Neural crest cell (in vitro differentiated cells): ENCODE measurements at places on chromosomes 11 and 22. TPM values are rescaled to one million over a fixed set of nuclear protein-coding genes. Genes with fewer than 3 reads are reported as not detected.
A peak's percentile ranks its signal among the peaks of the same experiment; 100 is the strongest.

- no peak overlapping the region for H3K4me3 ChIP-seq
- DNase-seq = no peak
- peak overlapping the region; percentile 13 for H3K27ac ChIP-seq
- H3K27me3 ChIP-seq = peaks cover 51% of the 10 kb centered on the region
- peaks cover 6% of the 10 kb centered on the region for H3K36me3 ChIP-seq
- H3K4me1 ChIP-seq = peaks cover 24% of the 10 kb centered on the region
These were observed 9.3 kb downstream of the CELSR1 start for GRCh38 chr22:46528121-46528610.

DNA sequence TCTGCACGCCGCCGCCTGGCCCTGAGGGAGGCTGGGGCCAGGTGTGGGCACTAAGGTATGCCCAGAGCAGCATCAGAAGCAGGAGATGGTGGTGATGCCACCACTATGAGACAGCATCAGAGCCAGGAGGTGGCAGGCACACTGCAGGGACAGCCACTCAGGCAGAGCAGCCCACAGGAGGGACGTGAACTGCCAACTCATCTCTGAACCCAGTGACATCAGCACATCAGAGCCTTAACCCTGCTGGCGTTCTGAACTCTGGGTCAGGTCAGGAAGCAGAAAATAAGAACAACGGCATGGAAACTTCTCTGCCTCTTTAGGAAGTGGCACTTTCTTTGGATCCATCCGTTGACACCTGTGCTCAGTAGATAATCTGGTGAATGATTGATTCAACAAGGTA lies 14.7 kb upstream of the IFT27 start:
- H3K4me3 ChIP-seq = no peak overlapping the region
- H3K36me3 ChIP-seq = no peaks in the 10 kb centered on the region
- DNase-seq = no peak
- peaks cover 19% of the 10 kb centered on the region for H3K4me1 ChIP-seq
- H3K27ac ChIP-seq = no peak overlapping the region

DNA sequence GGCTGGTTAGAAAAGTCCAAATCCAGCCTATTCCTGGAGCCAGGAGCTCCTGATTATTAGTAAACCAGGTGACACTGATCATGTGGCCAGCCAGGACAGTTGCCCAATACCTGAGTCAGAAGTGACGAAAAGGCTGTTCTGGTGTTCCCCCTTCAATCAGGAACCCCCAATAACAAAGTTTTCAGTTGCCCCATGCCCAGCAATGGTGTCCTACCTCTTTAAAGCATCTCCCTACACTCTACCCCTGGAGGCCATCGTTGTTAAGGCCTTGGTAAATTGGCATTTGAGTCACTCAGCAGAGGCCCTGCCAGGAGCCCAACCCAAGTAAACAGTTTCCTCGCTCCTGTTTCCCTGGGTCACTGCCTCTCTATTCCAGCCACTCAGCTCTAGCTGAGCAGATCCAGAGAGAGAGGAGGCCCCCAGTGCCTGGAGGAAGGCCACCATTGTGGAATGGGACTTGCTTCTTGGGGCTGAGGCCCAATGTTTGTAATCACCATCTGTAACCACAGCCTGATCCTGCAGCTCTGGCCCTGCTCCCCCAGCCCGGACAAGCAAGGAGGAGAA lies 25.0 kb downstream of the ARHGAP1 start:
- DNase-seq = no peak
- H3K4me3 ChIP-seq = no peak overlapping the region
- H3K27me3 ChIP-seq = no peaks in the 10 kb centered on the region
- H3K4me1 ChIP-seq = peaks cover 4% of the 10 kb centered on the region
- peaks cover 4% of the 10 kb centered on the region for H3K36me3 ChIP-seq

GRCh38 chr11:34468209-34468841 lies 29.6 kb downstream of the CAT start:
- H3K27ac ChIP-seq = no peak overlapping the region
- H3K4me1 ChIP-seq = no peaks in the 10 kb centered on the region
- H3K36me3 ChIP-seq = peaks cover 55% of the 10 kb centered on the region
- no peak for DNase-seq
- H3K4me3 ChIP-seq = no peak overlapping the region

DNA sequence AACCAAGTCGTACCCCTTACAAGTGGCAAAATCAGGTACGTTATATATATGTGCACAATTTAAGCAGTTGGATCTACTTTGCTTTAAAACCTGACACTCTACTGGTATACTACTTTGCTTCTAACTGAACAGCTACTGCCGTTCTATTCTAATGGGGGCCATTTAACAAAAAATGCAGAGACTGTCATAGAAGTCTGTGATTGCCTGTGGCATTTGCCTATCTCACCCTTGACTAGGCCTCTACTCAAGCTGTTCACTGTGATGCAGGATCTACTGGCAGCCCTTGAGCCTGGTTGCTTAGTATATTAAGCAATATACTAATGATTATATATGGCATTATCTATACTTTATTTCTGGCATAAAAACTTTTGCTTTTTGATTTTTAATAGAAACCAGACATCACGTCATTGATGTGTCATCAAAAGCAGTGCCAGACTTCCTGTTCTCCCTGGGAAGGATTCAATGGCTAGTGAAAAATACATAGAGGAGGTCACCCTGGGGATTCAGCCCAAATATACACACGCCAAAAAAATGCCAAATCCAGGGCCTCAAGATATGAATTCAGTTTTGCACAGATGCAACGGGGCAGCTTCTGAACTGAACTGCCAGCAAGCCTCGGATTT lies 40.0 kb upstream of the FIBIN start:
- peaks cover 11% of the 10 kb centered on the region for H3K4me1 ChIP-seq
- no peak overlapping the region for H3K27ac ChIP-seq
- H3K27me3 ChIP-seq = no peaks in the 10 kb centered on the region
- no peak for DNase-seq

DNA sequence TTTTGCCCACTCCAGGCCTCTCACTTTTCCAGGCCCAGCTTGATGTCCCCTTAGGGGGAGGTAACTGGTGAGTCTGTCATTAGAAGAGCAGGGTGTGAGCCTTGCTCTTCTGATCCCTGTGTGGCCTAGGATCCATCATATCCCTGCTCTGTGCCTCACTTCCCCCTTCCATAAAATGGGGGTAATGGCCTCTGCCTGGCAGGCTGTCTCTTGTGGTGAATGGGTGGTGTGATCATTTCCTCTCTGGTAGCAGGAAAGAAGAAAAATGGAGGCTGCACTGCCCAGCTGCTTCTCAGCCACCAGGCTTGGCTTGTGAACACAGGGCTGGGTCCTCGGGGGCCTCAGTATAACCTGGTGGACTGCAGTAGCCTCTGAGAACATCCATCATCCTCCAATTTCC lies 5.6 kb downstream of the ARHGEF17 start:
- H3K4me1 ChIP-seq = peaks cover 60% of the 10 kb centered on the region
- H3K4me3 ChIP-seq = peak overlapping the region; percentile 78
- no peak for DNase-seq
- H3K27me3 ChIP-seq = no peaks in the 10 kb centered on the region
- peaks cover 3% of the 10 kb centered on the region for H3K36me3 ChIP-seq
- no peak overlapping the region for H3K27ac ChIP-seq

GRCh38 chr22:40939202-40939601 lies 12.0 kb upstream of the RBX1 start:
- no peak overlapping the region for H3K4me3 ChIP-seq
- H3K27ac ChIP-seq = no peak overlapping the region
- H3K27me3 ChIP-seq = no peaks in the 10 kb centered on the region
- H3K36me3 ChIP-seq = peaks cover 3% of the 10 kb centered on the region
- no peak for DNase-seq

DNA sequence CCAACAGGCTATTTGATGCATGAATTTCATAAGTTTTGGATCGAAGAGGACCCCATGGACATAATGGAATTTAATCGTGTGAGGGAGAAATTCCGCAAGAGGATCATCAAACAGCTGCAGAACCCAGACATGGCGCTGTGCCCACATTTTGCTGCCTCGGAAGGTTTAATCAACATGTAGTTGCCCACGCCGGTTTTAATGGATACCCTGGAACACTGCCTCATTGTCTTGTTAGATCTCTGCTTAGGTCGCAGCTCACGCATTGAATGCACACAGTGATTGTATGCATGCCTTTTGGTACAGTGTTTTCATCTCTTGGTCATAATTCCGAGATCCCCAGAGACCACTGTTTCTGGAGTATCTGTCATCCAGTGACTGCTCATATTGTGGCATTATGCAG lies 46.8 kb downstream of the SLN start:
- H3K27ac ChIP-seq = no peak overlapping the region
- no peak for DNase-seq
- H3K4me1 ChIP-seq = peaks cover 38% of the 10 kb centered on the region
- H3K4me3 ChIP-seq = no peak overlapping the region
- H3K36me3 ChIP-seq = no peaks in the 10 kb centered on the region
- H3K27me3 ChIP-seq = peaks cover 3% of the 10 kb centered on the region

DNA sequence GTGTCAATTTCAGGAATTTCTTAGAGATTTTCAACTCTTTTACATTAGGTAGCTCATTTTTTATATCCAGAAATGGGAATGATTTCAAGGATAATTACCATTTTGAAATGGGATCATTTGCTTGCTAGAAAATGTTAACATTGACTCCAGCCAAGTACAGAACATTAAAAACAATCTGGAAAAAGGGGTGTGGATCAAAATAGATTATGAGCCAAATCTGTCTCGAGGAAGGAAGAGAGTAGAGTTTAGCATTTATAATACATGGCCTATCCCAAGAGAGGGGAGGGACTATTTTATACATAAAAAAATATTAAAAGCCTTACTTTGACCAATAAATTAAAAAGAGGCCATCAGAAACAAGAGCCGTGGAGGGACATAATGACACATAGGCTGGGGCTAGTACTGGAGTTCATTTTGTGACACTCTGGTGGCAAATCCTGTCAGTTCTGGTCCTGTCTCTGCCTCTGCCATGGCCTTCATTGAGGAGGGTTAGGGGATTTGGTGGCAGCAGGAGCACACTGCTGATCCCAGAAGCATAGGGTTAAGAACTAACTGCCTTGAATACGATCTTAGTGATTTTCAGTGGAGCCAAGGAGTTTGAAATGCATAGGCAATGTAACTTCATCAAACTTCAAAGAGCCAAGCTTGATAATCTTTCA lies 20.4 kb downstream of the PPP6R3 start:
- H3K36me3 ChIP-seq = peaks cover 35% of the 10 kb centered on the region
- H3K27me3 ChIP-seq = no peaks in the 10 kb centered on the region
- no peak overlapping the region for H3K4me3 ChIP-seq
- no peak for DNase-seq
- H3K4me1 ChIP-seq = no peaks in the 10 kb centered on the region
- H3K27ac ChIP-seq = no peak overlapping the region

DNA sequence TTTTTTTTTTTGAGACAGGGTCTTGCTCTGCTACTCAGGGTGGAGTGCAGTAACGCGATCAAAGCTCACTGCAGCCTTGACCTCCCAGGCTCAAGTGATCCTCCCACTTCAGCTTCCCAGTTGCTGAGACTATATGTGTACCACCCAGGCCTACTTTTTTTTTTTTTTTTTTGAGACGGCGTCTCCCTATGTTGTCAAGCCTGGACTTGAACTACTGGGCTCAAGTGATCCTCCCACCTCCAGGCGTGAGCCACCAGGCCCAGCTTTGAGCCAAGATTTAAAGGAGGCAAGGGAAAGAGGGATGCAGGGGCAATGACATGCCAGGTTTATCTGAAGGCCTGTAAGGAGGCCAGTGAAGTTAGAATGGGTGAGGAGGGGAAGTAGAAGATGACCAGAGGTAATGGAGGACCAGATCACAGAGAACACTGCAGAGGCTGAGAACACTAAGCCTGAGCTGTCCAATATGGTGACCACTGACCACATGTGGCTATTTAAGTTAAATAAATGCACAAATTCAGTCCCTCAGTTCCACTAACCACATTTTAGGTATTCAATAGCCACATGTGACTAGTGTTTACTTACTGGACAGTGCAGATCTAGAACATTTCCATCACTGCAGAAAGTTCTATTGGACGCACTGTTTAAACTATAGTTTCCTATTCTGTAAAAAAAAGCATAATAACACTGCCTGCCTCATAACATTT lies 8.1 kb downstream of the DESI1 start:
- DNase-seq = no peak
- H3K27ac ChIP-seq = no peak overlapping the region
- H3K27me3 ChIP-seq = no peaks in the 10 kb centered on the region
- H3K4me1 ChIP-seq = no peaks in the 10 kb centered on the region
- H3K4me3 ChIP-seq = no peak overlapping the region

DNA sequence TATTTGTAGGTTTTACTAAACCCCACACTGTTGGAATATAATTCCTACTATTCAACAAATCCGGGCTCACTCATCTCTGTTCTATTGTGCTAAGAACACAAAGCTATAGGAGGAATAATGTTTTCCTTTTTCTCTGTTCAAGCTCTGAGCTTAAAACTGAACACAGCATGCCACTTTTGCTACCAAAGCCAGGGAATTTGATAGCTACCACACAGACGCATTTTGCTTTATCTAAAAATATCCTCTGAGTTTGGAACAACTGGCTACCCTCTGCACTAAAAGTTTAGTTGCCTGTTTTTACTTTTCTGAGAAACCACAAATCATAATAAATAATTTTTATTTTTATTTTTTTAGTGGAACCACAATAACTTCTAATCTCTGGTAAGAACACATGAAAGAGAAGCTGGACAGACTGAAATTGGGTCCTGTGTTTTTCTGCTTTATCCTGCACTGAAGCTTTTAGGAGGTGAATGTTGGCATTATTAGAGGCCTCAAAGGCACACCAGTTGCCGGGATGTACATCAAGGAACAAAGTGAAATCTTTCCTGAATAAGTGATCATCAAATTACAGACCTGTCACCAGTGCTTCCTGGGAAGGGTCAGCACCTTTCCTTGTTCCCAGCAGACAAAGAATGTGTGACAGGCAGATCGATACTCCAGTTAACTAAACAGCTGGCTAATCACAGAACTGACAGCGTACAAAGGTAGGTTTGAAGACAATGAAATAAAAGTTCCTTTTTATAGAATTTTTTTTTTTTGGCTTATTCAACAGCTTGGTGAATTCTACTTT lies 523.2 kb upstream of the TENM4 start:
- peaks cover 3% of the 10 kb centered on the region for H3K36me3 ChIP-seq
- H3K4me3 ChIP-seq = peak overlapping the region; percentile 31

- H3K4me1 ChIP-seq = no peaks in the 10 kb centered on the region
- DNase-seq = no peak
- no peaks in the 10 kb centered on the region for H3K36me3 ChIP-seq
- H3K4me3 ChIP-seq = no peak overlapping the region
- no peak overlapping the region for H3K27ac ChIP-seq
These were observed 121.6 kb downstream of the BUD13 start for GRCh38 chr11:116651098-116651736.

- H3K4me1 ChIP-seq = peaks cover 11% of the 10 kb centered on the region
- H3K27me3 ChIP-seq = peaks cover 100% of the 10 kb centered on the region
These were observed 945 bp downstream of the ROBO3 start for GRCh38 chr11:124865902-124866851.

GRCh38 chr11:59097113-59097708 lies 9.8 kb upstream of the FAM111B start:
- peak; percentile 51 for DNase-seq
- no peak overlapping the region for H3K4me3 ChIP-seq
- H3K27ac ChIP-seq = no peak overlapping the region

SOX10 gene
- total RNA-seq = 279 and 293 TPM in 2 replicates

TEX12 gene
- total RNA-seq = 0.41 TPM in 1 of 2 replicates, not detected in the other

HBG1 gene
- total RNA-seq = not detected in 2 replicates

PDE2A gene
- total RNA-seq = 2.0 and 3.0 TPM in 2 replicates

BCO2 gene
- 1.0 and 1.5 TPM in 2 replicates for total RNA-seq

DAGLA gene
- 19.7 and 21.0 TPM in 2 replicates for total RNA-seq

MS4A12 gene
- not detected in 2 replicates for total RNA-seq
